T-cell (primary cell): ENCODE measurements at places on chromosomes 2 and 18.

GRCh38 chr2:230751062-230751461, 38.4 kb downstream of the CAB39 start:
- no peak for DNase-seq

GRCh38 chr2:184338771-184339170, 259.6 kb upstream of the ZNF804A start:
- DNase-seq = no peak

DNA sequence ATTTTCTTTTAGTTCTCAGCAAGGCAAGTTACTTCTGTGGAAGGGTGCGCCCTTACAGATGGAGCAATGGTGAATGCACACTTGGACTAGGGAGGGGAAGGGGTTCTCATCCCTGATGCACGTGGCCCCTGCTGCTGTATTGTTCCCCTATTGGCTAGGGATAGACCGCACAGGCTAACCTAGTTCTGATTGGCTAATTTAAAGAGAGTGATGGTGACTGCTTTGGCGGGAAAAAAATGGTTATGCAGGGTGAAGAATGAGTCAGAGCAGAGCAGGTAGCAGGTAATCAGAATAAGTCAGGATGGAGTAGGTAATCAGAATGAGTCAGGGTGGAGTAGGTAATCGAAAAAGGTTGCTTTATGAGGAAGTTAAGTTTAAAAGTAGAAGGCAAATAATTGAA, 171.5 kb downstream of the MTCL1 start:
- no peak for DNase-seq

DNA sequence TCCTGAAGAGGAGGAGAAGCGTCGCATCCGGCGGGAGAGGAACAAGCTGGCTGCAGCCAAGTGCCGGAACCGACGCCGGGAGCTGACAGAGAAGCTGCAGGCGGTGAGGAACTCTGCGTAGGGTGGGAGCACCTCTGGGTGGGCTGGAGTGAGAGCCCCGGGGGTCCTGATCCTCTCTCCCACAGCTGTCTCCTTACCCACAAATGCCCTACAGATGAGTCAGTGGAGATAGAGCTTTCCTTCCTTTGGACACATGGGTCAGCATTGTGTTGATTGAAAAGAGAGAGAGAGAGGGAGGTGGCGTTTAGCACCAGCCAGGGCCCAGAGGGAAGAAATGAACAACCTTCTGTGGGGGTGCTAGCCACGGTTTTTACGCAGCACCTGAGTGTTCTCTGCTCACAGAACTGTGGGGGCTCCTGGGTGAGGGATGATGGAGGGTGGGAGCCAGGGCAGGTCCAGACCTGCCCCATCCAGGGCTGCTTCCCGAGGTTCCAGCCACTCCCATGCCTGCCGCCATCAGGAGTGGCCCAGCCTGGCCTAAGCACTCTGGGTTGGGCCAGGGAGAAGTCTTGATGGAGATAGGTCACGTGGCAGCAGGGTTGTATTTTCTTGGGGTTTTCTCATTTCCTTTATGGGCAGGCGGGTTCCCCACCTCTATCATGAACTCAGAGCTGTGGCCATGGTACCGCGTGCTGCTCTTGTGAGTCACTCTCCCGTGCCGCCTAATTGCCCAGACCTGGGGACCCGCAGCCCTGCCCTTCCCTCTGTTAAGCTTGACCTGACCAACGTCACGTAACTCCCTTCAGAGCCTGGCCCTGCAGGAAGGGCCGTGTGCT, 16.3 kb downstream of the FOSL2 start:
- DNase-seq = peak; percentile 67

DNA sequence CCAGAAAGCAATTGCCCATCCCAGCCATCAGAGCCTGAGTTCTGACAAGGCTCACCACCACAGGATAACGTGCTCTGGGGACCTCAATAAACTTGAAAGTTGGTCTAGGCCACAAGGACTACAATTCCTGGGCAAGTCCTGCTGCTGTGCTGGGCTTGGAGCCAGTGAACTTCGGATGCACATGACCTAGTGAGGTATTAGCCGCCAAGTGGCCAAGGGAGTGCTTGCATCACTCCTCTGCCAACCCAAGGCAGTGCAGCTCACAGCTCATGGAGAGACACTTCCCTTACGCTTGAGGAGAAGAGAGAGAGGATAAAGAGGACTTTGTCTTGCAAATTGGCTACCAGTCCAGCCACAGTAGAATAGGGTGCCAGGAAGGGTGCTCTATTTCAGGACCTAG, 219.6 kb downstream of the MBD2 start:
- DNase-seq = no peak

GRCh38 chr2:120779781-120780283, 44.2 kb downstream of the GLI2 start:
- no peak for DNase-seq

- no peak for DNase-seq
Measured at GRCh38 chr2:135798762-135799161, 38.2 kb downstream of the LCT start.

DNA sequence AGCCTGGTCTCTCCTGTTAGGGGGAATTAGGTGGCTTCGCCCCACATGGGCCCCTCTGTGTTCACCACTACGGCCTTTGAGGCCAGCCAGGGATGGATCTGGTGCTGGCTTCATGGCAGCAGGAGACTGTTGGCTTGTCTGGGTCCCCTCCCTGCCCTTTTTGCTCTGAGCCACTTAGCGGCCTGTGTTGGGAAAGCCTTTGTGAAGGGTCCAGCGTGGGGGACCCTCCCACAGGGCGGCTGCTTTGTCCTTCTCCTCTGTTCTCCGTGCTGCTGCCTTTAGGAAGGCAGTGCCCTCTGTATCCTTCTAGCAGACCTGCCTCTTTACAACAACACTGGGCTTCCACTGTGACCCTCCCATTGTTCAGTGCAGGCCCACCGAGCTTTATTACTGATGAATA, 118.4 kb downstream of the TSN start:
- no peak for DNase-seq

DNA sequence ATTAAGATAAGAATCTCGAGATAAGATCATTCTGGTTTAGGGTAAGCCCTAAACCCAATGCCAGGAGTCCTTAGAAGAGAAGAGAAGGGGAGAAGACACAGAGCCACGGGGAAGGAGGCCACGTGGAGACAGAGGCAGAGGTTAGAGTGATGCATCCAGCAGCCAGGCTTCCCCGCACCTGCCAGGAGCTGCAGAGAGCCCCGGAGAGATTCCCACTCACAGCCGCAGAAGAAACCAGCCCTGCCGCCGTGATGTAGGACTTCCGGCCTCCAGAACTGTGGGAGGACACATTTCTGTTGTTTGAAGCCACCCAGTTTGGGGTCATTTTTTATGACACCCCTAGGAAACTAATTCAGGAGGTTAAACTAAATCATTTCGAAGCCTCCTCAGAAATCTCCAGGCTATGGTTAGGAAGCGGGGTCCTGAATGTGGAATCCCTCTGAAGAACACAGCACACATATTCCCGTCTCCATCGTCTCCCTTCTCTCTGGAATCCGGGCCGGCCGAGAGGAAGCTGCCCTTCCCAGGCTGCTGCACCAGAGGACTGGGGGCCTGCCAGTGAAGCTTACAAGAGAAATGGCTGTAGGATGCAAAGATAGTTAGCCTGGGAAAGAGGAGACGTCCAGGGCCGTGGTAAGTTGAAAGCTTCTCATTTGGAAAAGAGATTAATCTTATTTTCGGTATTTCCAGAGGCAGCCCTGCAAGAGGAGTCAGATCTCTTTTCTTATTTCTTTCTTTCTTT, 156.6 kb downstream of the TWIST2 start:
- DNase-seq = no peak

DNA sequence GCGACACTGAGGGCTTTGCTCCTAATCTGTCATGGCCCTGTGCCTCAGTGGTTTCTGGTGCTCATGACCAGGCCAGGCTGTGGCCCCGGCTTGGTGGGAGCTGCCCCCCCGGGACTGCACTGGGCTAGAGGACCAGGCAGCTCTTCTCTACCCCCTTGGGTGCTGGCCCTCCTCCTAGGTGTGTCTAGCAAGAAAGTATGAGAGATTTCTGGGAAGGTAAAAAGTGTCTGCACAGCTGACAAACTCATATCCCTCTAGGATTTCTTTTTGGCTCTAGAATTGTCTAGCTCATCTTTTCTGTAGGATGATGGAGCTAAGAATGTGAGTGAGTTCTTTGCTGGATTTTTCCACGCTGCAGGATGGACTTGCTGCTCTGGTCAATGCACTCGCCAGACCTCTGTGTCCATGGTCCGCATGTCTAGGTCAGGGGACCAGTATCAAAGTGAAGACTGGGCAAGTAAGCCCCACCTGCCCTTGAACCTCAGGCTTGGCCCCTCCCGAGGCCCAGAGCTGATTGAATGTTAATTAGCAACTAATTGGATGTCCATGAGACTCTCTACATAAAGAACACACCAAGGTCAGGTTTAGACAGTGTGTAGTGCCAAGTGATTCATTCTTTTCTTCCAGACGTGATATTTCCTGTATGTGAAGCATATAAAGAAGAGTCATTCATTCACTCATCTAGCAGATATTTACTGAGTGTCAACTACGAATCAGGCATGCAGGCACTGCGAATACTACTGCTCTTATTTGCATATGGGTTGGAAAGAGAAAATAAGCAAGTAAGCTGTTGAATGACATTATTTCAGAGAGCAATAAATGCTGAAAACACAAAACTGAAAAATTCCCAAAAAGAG, 15.6 kb upstream of the PSD4 start:
- DNase-seq = no peak

DNA sequence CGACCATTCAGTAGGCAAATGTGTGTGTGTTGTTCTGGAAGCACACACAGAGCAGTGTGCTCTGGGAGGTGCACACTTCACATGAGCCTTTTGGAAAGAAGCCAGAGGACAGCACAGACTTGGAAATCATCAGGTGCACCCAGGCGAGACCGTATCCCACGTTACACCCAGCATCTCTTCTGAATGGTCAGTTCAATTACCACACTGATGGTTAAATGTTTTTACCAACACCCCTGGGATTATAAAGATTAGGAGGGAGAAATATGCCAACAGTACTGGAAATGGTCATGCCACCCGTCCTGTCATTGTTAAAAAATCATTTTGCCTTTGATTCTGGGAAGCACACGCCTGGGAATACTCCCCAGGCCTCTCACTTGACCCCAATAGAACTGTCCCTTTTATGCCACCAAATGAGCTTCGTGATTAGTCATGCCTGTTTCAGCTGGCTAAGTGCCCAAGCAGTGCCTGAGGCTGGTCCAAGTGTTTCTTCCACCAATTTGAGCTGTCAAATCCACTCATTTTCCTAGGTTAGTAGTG, 183.7 kb downstream of the NRP2 start:
- DNase-seq = no peak

DNA sequence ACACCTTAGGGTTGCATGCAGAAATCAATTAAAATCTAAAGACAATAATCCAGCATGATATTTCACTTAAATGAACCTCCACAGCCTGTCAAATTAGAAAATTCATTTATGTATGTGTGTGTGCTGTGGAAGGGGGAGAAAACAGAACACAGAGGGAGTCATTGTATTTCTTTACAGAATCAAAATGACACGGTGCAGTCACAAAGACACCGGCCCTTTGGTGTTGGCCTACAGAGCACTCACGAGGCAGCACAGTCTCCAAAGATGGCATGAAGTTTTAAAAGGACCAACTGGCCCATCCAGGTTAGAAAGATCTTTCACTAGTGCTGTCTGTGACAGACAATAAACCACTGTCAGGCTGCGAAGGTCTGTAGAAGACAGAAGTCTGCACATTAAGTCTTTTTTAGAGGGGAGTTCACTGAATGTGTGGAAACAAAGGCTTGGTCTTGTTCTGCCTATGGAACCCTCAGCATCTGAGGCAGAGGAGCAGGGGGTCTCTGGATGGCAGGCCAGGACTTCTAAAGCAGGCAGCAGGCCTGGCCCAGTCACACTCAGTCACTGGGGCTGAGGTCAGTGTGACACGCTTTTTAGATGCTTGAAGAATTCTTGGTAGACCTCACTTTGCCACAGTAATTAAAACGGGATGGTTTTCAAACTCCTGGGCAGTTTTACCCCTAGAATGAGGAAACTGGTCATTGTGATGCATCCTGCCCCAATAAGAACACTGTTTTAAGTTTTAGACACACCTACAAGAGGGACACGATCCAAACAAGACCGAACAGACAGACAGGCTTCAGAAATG, 184.9 kb downstream of the AFF3 start:
- DNase-seq = no peak

DNA sequence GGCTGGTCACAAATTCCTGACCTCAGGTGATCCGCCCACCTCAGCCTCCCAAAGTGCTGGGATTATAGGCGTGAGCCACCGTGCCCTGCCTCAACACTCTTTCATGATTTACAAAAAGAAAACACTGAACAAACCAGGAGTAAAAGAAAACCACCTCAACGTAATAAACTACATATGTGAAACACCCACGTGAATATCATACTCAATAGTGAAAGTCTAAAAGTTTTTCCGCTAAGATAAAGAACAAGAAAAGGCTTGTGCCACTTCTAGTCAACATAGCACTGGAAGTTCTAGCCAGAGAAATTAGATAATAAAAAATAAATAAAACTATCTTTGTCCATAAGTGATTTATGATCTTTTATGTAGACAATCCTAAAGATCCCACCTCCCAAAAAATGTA, 68.5 kb downstream of the ROCK2 start:
- DNase-seq = no peak

- DNase-seq = peak; percentile 67
Measured at GRCh38 chr2:218168635-218169462, 2.1 kb upstream of the CXCR1 start.

GRCh38 chr2:219296631-219297391, 12.4 kb downstream of the PTPRN start:
- DNase-seq = no peak

DNA sequence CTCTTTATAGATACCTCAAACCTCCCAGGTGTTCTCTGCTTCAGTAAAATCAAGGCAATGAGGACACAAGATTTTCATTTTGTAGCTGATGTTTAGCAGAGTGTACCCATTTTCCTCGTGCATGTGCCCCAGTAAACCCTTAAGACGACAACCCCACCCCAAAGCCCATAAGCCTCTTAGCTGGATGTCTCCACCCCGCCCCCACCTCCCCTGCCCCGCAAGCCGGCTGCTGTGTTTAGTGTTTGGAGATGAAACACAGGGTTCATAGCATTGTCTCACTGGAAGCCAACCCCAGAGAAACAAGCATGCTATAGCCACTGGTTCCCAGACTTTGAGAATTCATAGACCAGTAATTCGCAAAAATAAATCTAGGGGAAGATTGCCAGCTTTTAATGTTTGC, 5.8 kb upstream of the SAG start:
- no peak for DNase-seq
